ENCODE measurements at places on chromosomes 2 and 18.
A peak's percentile ranks its signal among the peaks of the same experiment; 100 is the strongest.

GRCh38 chr2:80655265-80655664 lies 350.7 kb upstream of the LRRTM1 start:
- H3K27ac ChIP-seq: no peak overlapping the region
- H3K36me3 ChIP-seq: no peaks in the 10 kb centered on the region
- H3K4me1 ChIP-seq: no peaks in the 10 kb centered on the region

DNA sequence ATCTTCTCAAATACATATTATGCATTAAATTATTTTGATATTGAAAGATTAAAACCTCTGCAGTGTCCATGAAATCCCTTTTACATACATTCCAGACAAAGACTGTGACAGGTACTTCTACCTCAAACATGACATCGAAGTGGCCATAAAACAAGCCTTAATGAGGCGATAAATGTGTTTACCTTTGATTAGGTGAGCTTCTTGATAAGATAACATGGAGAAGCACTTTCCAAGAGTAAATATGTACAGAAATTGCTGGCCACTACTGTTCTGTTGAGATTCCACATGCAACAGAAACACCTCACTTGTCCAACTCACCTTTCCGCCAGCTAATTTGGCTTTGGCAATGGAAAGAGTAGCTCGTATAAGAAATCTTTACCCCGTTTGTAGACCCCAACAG lies 55.2 kb downstream of the ZEB2 start:
- no peaks in the 10 kb centered on the region for H3K4me1 ChIP-seq
- H3K27me3 ChIP-seq: peaks cover 8% of the 10 kb centered on the region
- DNase-seq: no peak
- H3K27ac ChIP-seq: no peak overlapping the region
- no peaks in the 10 kb centered on the region for H3K36me3 ChIP-seq
- no peak overlapping the region for H3K4me3 ChIP-seq

DNA sequence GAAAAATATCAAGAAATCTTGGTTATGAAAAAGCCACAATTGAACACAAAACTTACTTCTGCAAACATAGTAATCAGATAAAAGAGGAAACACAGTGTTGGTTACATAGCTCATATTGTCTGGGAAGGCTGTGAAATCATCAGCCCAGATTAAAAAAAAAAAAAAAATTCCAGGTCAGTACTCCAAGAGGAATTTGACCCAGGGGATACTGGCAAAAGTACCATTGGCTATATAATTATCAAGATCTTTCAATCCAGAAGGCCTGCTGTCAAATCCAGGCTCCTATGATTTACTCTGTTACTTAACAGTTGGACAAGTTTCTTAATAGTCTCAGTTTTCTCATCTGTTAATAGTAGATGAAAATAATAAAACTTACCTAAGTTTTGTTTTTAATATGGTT lies 12.9 kb upstream of the IKZF2 start:
- H3K36me3 ChIP-seq: no peaks in the 10 kb centered on the region
- H3K27ac ChIP-seq: no peak overlapping the region
- peaks cover 2% of the 10 kb centered on the region for H3K27me3 ChIP-seq
- no peaks in the 10 kb centered on the region for H3K4me1 ChIP-seq
- no peak for DNase-seq

DNA sequence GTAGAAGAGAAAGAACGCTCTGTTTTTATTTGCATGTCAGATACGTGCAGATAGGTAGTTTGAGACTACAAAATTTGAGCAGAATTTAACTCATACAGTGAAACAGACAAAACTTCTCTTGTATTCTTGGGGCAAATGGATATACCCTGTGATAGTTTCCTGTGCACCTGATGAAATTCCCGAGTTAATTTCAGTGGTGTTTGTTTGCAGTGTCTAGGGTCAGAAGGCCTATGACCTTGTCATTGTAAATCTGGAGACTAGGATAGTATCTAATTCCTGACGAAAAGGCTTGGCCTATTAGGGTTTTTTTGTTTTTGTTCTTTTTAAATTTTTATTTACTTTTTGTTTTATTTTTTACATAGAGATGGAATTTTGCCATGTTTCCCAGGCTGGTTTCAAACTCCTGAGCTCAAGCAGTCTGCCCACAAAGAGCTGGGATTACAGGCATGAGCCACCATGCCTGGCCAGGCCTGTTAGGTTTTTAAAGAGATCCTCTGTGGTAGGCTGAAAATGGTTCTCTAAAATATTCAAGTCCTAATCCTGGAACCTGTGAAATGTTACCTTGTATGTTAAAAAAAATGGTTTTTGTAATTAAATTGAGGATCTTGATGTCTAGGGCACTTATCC lies 17.6 kb downstream of the LCLAT1 start:
- no peak for DNase-seq
- H3K36me3 ChIP-seq: peaks cover 13% of the 10 kb centered on the region
- H3K27ac ChIP-seq: no peak overlapping the region
- peaks cover 35% of the 10 kb centered on the region for H3K4me1 ChIP-seq

GRCh38 chr2:72083751-72084583 lies 63.7 kb downstream of the CYP26B1 start:
- no peaks in the 10 kb centered on the region for H3K36me3 ChIP-seq
- DNase-seq: no peak
- peaks cover 2% of the 10 kb centered on the region for H3K27me3 ChIP-seq

DNA sequence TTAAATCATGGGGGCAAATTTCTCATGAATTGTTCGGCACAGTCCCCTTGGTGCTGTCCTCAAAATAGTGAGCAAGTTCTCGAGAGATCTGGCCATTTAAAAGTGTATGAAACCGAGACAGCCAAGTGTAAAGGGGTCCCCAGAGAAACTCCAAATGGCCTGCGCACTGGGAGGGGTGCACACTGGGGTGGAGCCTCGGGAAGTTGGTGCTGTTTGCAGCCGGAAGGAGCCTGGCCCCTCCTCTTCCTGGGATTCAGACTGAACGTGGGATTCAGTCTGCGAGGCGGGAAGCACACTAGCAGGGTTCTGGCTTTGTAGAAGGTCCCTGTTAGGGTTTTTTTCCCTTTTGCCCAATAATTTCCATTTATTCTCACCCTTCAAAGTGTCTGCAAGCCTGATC lies 48.8 kb downstream of the RABL2A start:
- no peaks in the 10 kb centered on the region for H3K27me3 ChIP-seq
- no peaks in the 10 kb centered on the region for H3K4me1 ChIP-seq
- no peak for DNase-seq
- no peak overlapping the region for H3K27ac ChIP-seq

- H3K27me3 ChIP-seq: peaks cover 3% of the 10 kb centered on the region
- no peak for DNase-seq
- H3K27ac ChIP-seq: no peak overlapping the region
- H3K4me3 ChIP-seq: no peak overlapping the region
- H3K4me1 ChIP-seq: peaks cover 2% of the 10 kb centered on the region
Observed at GRCh38 chr2:198214114-198214596, 409.8 kb downstream of the PLCL1 start.

- no peak overlapping the region for H3K27ac ChIP-seq
- H3K4me1 ChIP-seq: no peaks in the 10 kb centered on the region
- H3K36me3 ChIP-seq: no peaks in the 10 kb centered on the region
- H3K27me3 ChIP-seq: no peaks in the 10 kb centered on the region
- DNase-seq: no peak
Observed at GRCh38 chr2:132588576-132588975, 81.4 kb downstream of the LYPD1 start.

DNA sequence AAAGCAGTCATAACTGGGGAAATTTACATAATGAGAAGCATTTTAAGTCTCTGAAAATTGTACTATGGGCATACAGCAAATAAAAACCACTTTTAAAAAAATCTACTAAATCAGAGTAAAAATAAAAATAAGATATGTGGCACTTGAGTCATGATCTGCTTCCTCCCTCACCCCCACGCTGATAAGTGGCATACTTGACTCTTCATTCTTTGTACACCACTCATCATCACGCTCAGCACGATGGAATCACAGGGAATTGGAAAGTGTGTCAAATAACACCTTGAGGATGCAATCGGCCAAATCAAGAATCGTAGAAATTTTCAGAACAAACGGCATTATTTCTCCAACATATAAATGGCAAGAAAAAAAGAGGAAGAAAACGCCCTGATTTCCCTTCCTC lies 41.1 kb upstream of the REG3G start:
- peaks cover 7% of the 10 kb centered on the region for H3K27me3 ChIP-seq
- H3K27ac ChIP-seq: no peak overlapping the region
- DNase-seq: no peak
- H3K4me1 ChIP-seq: no peaks in the 10 kb centered on the region
- no peaks in the 10 kb centered on the region for H3K36me3 ChIP-seq
- H3K4me3 ChIP-seq: no peak overlapping the region

DNA sequence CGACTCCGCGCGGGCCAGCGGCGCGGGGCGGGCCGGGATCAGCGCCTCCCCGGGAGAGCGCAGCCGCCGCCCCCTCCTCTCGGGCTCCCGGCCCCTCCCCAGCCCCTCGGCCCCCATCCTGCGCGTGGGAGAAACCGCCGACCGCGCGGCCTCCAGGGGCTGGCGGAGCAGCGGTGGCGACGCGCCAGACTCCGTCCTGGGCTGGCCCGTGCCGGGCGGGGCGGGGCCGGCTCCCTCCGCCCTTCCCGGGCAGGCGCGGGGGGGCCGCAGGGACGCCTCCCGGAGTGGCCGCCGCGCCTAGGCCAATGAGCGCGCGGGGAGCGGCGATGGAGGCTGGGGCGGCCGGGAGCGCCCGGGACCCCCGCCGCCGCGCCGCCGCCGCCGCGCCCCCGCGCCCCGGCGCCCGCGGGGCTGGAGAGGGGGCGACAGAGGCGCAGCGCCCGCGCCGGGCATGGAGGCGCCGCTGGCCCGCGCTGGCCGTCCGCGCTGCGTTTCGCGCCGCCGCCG lies 49.1 kb downstream of the KCNIP3 start:
- no peak overlapping the region for H3K4me3 ChIP-seq
- peaks cover 3% of the 10 kb centered on the region for H3K4me1 ChIP-seq
- no peak for DNase-seq
- H3K36me3 ChIP-seq: no peaks in the 10 kb centered on the region

DNA sequence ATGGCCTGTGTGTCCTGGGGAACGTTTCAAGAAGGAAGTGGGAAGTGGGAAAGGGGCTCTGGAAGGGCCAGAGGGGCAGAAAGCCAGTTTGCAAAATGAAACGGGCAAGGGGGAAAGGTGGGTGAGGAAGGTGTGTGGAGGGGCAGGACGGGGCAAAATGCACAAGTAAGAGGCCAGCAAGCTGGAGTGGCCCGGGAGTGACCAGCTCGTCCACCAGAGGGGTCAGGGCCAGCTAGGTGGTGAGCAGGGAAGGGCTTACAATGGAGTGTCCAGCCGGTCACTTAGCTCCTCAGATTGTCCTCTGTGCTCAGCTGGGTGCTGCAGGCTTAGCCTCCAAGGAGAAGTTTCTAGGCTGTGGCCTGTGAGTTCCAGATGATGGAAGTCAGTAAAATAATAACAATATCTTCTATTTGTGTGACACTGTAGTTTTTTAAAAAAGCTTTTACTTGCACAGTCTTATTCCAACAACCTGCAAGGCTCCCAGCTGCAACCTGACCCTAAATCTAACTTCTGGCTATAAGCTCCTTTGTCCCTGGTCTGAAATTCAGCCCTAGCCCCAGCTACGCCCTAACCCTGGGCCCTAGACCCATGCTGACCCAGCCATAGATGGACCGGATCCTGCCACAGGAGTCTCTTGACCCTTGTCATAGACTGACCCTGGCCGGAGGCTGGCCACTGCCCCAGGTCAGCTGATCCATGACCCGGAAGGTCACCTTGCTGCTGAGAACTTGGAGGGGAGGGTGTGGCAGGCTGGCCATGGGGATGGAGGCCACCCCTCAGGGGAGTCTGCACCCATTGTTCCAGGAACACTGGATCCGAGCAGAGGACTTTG lies 29.2 kb downstream of the MYO7B start:
- H3K4me1 ChIP-seq: peaks cover 10% of the 10 kb centered on the region
- no peaks in the 10 kb centered on the region for H3K36me3 ChIP-seq
- no peak overlapping the region for H3K4me3 ChIP-seq
- H3K27ac ChIP-seq: no peak overlapping the region

GRCh38 chr18:13619505-13620205 lies 106.7 kb downstream of the FAM210A start:
- H3K4me1 ChIP-seq: peaks cover 31% of the 10 kb centered on the region
- no peak overlapping the region for H3K27ac ChIP-seq
- H3K27me3 ChIP-seq: no peaks in the 10 kb centered on the region
- H3K4me3 ChIP-seq: no peak overlapping the region
- no peak for DNase-seq

- H3K4me1 ChIP-seq: peaks cover 80% of the 10 kb centered on the region
- DNase-seq: peak; percentile 56
- H3K27ac ChIP-seq: peak overlapping the region; percentile 91
- no peak overlapping the region for H3K4me3 ChIP-seq
- peaks cover 37% of the 10 kb centered on the region for H3K36me3 ChIP-seq
Observed at GRCh38 chr2:68741238-68741637, 6.6 kb downstream of the ARHGAP25 start.

DNA sequence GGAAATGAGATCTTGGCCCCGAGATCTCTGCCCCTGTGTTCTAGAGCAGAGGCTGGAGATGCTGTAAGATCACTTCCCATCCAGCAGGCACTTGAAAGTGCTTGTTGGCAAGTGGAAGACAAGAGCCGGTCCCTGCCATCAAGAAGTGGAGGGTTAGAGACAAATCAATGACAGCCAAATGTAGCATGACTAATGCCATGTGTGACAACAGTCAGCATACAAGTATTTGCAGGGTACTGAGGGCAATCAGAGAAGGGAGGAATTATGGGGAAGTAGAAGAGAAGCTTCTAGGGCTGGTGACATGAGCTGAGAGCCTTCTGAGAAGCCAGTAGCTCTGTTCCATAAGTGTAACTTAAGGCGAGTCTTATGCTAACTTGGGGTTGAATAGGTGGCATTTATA lies 58.6 kb downstream of the TMEM17 start:
- H3K4me1 ChIP-seq: no peaks in the 10 kb centered on the region
- no peak overlapping the region for H3K27ac ChIP-seq
- H3K36me3 ChIP-seq: no peaks in the 10 kb centered on the region
- DNase-seq: no peak

DNA sequence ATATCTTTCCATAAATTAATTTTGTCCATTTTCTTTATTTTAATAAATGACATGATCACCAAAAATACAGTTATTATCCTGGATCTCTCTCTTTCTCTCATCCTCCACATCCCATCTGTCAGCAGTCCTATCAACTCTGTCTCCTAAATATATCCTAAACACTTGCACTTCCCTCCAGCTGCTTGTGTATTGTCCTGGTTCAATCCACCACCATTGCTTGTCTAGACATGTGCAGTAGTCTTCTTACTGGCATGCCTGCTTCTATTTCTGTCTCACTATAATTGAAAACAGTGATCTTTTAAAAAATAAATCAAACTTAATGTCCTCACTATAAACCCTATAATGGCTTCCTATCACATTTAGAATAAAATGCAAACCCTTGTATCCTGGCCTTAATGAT lies 2168.6 kb upstream of the PIK3C3 start:
- no peaks in the 10 kb centered on the region for H3K36me3 ChIP-seq
- DNase-seq: no peak
- no peaks in the 10 kb centered on the region for H3K4me1 ChIP-seq
- H3K27me3 ChIP-seq: no peaks in the 10 kb centered on the region
- no peak overlapping the region for H3K4me3 ChIP-seq

- H3K36me3 ChIP-seq: peaks cover 16% of the 10 kb centered on the region
- peaks cover 29% of the 10 kb centered on the region for H3K4me1 ChIP-seq
- no peak overlapping the region for H3K27ac ChIP-seq
- H3K4me3 ChIP-seq: no peak overlapping the region
- DNase-seq: no peak
- H3K27me3 ChIP-seq: no peaks in the 10 kb centered on the region
Observed at GRCh38 chr18:74996055-74996454, 212.9 kb downstream of the PTGR3 start.

- no peak overlapping the region for H3K27ac ChIP-seq
- H3K36me3 ChIP-seq: no peaks in the 10 kb centered on the region
- no peaks in the 10 kb centered on the region for H3K27me3 ChIP-seq
- DNase-seq: no peak
- H3K4me3 ChIP-seq: no peak overlapping the region
Observed at GRCh38 chr2:230640540-230641011, 72.1 kb upstream of the CAB39 start.

- H3K36me3 ChIP-seq: no peaks in the 10 kb centered on the region
- no peaks in the 10 kb centered on the region for H3K27me3 ChIP-seq
- DNase-seq: no peak
- no peak overlapping the region for H3K27ac ChIP-seq
Observed at GRCh38 chr2:142484111-142484510, 353.3 kb upstream of the LRP1B start.

Data from activated naive CD4-positive, alpha-beta T cell treated with anti-CD3 and anti-CD28 coated beads for 36 hours (primary cell).